ENCODE measurements at places on chromosomes 7 and 10.

GRCh38 chr7:157411580-157411979 is 74.8 kb downstream of the DNAJB6 start:
- DNase-seq: no peak

GRCh38 chr7:91556956-91557650 is 292.9 kb downstream of the FZD1 start:
- DNase-seq: no peak

DNA sequence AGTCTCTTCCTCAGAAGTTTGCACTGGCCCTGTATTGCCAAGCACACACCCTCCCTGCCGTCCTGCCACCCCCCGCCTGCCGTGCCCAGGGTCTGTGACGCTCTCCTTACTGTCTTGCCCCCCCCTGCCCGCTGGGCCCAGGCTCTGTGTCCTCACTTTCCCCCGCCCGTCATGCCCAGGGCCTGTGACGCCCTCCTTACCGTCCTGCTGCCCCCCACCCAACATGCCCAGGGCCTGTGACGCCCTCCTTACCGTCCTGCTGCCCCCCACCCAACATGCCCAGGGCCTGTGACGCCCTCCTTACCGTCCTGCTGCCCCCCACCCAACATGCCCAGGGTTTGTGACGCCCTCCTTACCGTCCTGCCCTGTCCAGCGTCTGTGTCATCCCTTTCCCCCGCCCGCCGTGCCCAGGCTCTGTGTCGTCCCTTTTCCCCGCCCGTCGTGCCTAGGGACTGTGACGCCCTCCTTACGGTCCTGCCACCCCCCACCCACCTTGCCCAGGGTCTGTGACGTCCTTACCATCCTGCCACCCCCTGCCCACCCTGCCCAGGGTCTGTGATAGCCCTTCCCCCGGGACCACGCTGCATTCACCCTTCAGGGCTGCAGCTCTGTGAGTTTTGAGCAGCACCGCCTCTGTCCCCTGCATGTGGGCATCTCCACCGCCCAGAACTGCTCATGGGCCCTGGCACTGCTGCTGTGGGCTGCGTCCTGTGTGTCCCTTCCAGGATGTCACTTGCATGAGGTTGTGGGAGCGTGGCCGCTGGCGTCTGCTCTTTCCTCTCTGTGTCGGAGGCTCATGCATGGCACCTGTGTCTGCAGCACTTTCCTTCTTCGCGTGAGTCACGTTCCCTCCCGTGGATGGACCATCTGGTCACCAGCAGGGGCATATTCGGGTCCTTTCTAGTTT is 19.3 kb upstream of the PRKAR1B start:
- DNase-seq: no peak

GRCh38 chr7:90187507-90188050 is 24.0 kb upstream of the STEAP2 start:
- no peak for DNase-seq

GRCh38 chr10:73645251-73645650 is 4.0 kb upstream of the MYOZ1 start:
- no peak for DNase-seq

DNA sequence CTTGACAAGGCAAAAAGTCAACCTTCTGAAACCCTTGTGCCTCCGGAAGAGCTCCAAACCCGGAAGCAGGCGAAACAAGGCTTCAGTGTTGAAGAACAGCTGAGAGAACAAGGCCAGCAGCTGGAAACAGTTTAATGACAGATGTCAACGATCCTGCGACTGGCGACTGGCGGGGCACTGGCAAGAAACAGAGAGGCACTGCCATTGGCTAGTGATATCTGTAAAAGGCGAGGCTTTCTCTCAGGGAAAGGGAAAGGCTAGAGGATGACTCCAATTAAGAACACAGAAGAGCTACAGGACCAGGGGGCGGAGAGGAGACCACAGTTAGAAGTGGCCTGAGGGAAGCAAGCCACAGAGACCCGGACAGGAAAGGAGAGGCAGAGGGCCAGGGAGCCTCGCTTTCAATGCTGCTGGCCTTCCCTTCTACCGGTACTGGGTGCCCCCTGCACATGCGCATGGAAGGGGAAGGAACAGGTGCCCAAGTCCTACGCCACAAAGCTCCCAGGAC is 19.4 kb downstream of the ITGB1 start:
- DNase-seq: no peak
